Stimulated activated CD4-positive, alpha-beta T cell treated with anti-CD3 and anti-CD28 coated beads, Interleukin-1b, Interleukin-23, amount 100 ng/mL, for 1 hour (primary cell): ENCODE measurements at places on chromosomes 13 and 19.

- DNase-seq = no peak
Observed at GRCh38 chr13:82370316-82370715, 1512.0 kb downstream of the SLITRK1 start.

DNA sequence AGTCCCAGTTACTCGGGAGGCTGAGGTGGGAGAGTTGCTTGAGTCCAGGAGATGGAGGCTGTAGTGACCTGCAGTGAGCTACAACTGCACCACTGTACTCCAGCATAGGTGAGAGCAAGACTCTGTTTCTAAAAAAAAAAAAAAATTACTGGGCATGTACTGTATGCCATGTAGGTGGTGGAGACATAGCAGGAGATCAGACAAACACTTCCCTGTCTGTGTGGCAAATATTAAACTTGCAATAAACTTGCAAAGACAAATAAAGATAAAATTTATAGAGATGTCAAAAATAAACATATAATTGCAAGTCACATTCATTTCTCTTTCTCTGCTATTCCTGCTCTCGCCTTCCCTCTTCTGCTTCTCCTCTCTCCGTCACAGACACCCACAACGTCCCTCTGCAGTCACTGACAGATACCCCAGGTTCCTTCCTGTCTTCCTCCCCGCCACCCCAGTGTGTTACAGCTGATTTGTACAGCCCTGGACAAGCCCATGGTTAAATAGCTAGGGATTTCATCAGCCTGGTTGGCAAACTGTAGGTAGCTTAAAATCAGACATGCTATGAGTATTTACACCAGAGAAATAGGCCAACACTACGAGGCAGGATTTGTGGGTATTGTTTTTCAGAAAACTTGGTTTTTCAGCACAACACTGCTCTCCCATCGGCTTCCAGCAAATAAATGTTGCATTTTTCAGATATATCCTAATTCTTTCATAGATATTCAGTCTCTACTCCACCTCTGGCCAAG is 1.3 kb upstream of the CD177 start:
- DNase-seq = no peak

- DNase-seq = no peak
Observed at GRCh38 chr19:50546527-50547221, 21.6 kb downstream of the LRRC4B start.

DNA sequence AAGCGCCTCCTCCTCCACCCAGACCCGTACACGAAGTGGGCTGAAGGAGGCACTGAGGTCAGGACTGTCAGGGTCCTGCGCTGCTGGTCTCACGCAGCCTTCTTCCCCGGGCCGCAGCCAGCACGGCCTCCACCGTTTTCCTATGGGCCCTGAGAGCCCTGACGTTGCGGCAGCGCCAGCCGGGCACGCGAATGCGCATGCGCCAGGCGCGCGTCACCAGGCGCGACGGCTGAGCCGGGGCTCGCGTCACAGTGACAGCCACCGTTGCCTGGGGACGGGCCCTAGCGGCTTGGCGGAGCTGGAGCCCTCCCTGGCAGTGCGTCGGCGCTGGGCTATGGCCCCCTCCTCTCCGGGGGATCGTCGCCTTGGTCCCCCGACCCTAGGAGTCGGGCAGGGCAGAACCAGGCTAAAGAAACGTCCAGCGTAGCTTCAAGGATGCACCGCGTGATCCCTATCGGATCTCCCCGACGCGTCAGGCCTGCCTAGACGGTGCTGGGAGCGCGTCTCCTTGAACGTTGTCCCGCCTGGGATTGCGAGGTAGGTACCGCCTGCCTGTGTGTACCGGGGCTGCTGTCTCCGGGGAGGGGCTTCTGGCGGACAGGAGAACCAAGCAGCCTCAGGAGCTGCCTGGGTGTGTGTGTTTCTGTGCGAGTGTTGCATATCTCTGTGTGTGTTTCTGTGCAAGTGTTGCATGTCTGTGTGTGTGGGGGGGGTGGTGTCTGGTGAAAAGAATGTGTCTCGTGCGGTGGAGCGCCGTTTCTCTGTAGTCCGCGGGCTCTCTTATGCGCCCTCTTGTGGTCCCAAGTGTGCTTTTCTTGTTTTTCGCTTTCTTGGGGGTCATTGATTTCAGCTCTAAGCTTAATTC is 43.2 kb downstream of the ZNF571 start:
- DNase-seq = peak; percentile 4

DNA sequence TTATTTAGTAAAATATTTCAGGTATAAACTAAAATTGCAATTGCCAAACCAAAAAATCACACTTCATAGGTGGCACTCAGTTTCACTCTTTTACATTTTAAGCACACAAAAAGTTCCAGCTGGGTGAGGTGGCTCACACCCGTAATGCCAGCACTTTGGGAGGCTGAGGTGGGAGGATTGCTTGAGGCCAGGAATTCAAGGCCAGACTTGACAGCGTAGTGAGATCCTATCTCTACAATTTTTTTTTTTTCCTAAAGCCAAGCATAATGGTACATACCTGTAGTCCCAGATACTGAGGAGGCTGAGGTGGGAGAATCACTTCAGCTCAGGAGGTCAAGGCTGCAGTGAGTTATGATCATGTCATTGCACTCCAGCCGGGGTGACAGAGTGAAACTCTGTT is 20.6 kb upstream of the SLC46A3 start:
- no peak for DNase-seq

- no peak for DNase-seq
Observed at GRCh38 chr13:50788551-50789210, 54.8 kb downstream of the DLEU7 start.

DNA sequence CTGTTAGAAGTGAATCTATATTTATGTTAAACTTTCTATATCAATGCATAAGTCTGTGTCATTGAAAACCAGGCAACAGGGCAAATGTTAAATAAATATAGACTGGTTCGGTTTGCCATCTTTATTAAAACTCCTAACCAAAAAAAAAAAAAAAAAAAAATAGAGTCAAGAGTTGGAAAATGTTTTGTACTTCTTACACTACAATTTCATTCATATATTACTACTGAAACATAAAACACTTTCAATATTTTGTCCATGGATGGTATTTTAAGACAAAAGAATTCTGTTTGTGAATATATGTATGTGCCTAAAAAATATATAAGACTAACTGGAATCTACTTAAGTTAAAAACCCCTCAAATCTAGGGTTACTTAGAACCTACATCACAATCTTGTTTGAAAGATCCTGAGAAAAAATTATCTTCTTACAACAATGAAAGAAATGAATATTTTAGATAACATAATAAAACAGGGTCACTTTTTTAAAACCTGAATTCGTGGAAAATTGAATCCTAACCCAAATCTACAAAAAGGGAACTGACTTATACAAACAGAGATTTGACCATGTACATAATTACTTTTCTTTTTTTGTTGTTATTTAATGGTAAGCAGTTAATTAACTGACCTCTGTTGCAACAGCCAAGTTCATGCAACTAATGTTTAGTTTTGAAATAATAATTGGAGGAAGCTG is 5.1 kb downstream of the DACH1 start:
- no peak for DNase-seq

- DNase-seq = no peak
Observed at GRCh38 chr13:74889321-74889720, 592.6 kb downstream of the TBC1D4 start.

DNA sequence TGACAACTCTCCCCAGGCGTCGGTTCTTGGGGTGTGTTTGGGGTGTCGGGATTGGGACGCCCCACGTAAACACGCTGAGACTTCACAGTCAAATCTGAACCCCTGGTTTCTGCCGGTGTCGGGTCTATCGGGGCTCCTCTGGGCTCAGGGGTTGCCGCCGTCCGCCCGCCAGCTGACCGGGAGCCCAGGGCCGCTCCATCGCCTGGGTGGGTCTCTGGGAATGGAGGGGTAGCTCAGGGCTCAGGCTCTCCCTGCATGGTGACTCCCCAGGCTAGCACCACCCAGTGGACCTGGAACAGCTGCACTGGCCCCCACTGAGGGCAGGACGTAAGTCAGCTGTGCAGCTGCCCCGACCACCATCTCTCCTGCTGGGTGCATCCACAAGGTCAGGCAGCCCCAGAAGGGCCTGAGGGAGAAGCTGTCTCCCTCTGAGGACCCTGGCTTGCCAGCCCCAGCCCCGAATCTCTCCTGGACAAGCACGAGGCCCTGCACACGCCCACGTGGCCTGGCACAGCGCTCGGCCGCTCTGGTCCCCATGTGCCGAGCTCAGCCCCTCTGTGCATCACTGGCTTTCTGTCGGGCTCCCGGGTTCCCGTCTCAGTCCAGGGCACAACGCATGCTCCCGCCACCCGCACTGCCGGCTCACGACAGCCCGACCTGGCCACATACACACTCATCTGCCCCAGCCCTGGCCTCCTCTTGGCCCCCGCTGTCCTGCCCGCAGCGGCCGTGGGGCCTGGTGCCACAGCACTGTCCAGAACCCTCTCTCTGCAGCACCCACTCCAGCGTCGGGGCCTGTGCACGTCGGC is 6.1 kb downstream of the RNF126 start:
- no peak for DNase-seq

DNA sequence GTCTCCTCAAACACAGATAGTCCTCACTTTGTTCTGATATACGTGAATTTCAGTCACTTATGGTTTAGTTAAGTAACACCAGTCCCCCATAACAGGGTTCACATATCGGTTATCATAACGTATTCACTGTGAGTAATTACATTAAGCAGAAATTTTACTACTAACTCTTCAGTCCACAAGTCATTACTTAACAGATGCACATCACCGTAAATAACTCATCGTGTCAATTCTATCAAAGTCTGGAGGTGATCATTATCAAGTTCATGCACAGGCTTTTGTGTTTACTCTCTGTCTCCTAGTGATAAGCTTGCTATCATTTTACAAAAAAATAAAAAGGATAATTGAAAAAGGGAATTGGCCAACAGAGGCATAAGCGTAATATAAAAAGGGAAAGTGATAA is 287.4 kb upstream of the ATXN8OS start:
- DNase-seq = no peak

DNA sequence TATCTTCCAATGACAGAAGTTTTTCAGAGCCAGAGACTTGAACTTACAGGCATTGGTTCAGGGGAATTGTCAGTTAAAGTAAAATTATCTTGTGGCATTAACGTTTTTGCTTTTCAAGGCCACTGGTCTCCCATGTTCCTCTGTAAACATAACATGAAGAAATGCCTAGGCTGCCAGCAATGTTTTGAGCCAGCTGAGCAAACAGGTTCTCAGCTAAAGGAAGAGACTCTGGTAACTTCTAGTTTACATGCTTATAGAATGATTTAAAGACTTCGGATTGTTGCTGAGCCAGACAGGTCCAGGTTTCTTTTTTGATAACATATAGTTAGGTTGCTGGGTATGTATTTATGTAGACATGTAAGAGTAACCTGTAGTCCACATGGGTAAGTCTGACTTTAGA is 35.7 kb downstream of the ZNF493 start:
- no peak for DNase-seq

- no peak for DNase-seq
Observed at GRCh38 chr19:38352611-38353010, 17.0 kb downstream of the CATSPERG start.
